ENCODE measurements at places on chromosomes 5 and 9.

DNA sequence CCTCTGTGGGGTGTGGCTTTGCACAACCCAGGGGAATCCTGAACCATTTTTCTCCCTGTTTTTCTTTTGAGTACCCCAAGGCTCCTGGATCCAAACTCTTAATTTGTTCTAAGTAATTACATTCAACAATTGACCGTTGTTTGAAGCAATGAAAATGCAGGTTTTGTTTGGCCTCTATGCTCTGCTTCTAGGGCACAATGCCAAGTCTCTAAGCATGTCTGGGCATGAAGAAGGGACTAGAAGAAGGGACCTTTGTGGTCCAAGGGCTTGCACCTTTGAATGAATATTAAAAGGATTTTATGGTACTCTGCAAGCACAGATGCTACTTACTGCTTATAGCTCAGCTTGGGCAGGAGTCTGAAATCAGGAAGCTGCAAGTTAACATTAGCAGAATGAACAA, 6.6 kb upstream of the ENC1 start:
- DNase-seq, result no peak

GRCh38 chr5:76469656-76470290, 66.7 kb downstream of the IQGAP2 start:
- DNase-seq, result no peak

DNA sequence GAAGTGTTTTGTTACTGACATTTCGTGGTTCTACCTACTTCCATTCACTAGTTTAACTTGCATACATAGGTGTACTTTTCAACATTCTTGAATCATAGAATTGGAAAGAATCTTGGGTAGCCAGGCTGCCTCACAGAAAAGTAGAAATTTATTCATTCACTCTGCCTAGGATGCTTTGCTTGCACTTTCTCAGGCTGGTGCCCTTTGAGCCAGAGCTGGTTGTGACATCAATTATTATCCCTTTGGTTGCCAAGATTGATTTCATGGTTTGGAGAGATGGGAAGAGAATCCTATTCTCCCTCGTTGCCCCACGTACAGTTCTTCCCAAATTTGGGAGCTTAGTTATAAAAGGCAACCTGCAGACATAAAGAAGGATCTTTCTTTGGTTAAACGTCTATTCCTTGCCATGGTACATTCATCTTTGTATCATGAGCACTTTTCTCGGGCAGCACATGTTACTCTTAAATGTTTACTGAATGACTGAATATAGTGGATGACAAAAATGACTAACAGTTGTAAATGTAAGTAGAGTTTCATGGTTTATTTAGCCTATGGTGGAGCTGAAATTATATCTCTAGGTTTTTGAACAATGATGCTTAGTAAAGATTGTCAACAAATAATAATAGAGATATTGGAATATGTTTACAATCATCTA, 195.5 kb downstream of the COMMD10 start:
- no peak for DNase-seq

DNA sequence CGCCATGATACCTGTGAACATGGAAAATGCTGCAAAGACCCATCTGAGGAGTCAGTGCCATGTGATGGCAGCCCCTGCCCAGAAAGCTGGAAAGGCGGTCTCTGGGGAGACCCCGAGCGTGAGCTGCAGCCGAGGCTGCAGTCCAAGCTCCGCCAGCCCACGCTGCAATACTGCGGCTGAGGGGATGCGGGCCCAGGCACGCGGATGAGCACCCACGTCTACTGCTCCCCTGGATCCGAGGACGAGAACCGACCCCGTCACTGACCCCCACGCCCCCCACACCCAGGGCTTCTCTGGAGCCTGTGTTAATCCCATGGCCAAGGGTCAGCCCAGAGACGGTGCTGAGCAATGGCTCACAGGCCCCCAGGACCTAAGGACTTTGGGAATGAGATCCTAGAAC, 32.4 kb downstream of the SLC12A7 start:
- no peak for DNase-seq

GRCh38 chr9:115198001-115198400, 80.0 kb upstream of the TNC start:
- DNase-seq, result no peak

DNA sequence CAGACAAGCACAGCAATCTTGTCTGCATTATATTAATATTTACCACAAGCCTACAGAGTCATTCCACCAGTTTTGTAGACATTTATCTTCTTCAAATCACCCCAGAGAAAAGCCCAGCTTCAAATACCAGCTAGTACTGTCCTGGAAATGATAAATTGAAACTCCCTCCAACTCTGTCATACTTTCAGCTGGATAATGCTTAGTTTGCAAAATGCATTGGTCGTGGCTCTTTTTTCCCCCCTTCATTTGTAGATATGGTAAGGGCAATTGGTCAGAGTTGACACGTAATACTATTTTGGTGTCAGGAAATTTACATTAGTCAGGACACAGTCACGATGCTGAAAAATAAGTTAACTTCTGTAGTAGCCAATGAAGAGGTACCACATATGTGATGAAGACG, 21.2 kb downstream of the HMHB1 start:
- no peak for DNase-seq

- DNase-seq, result no peak
Observed at GRCh38 chr5:169649486-169649885, 12.4 kb downstream of the DOCK2 start.

DNA sequence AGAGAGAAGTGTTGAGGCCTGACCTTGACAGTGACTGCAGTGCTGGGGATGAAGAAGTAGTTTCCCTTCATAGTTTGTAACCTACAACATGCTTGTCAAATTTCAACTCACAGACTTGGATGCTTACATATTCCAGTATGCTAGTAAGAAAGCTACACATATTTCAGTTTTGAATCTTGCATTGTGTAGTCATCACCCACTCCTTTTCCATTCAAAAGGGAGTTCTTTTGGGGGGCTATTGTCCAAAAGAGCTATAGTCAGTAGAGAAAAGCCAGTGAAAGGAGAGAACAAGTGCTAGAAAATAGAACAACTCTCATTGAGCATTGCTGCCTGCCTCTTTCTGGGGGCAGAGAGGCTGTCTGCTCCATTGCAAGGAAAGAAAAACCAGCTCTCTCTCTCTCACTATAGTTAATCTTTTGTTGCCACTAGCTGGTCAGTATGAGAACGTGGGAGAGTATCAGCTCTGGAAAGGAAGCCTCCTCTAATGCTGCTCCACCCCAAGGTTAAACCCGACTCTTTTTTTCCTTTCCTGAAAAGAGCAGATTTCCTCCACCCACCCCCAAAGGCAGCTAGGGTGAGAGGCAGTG, 7.3 kb downstream of the ASTN2 start:
- no peak for DNase-seq

DNA sequence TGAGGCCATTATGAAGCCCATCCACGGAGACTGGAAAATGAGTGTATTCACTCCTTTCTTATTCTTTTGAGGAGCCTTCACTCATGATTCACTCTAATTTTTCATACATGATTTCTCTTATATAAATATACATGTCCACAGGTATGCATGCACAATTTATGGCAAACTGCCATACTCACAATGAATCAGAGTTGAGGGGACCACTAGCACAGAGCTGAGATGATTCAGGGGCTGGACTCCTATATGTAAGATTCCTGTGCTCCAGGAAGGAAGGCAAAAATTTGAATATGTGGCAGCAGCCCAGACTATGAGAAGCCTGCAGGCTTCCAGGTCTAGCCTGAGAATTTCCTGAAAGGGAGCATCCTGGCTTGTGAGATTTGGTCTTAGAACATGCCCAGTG, 484.6 kb downstream of the PRELID2 start:
- no peak for DNase-seq

DNA sequence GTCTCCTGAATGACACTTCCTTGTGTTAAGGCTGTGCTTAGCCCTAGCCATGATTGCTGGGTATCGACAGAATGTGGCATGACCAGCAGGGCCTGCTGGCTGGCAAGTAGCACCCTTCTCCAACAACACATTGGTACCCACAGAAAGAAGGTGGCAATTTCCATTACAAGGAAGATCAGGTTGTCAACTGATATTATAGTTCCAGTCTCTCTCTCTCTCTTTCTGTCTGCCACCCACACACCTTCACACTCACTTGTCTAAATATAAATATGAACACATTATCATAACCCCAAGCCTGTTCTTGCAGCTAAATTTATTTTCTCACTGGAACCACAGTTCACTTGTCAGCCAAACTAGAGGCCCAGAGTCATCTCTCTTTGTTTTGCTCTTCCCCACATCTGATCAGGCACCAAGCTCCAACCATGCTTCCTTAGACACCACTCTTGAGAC, 408.1 kb upstream of the PIK3R1 start:
- DNase-seq, result no peak

GRCh38 chr5:53276825-53277224, 167.3 kb upstream of the MOCS2 start:
- DNase-seq, result no peak

GRCh38 chr9:96484521-96484931, 34.6 kb downstream of the HABP4 start:
- no peak for DNase-seq

GRCh38 chr9:75132244-75132643, 43.9 kb downstream of the OSTF1 start:
- DNase-seq, result no peak

GRCh38 chr5:173735184-173735583, 118.7 kb upstream of the BOD1 start:
- no peak for DNase-seq

- no peak for DNase-seq
Observed at GRCh38 chr5:81234299-81234698, 1.2 kb downstream of the CKMT2 start.

GRCh38 chr5:36363101-36363500, 61.4 kb upstream of the RANBP3L start:
- no peak for DNase-seq

DNA sequence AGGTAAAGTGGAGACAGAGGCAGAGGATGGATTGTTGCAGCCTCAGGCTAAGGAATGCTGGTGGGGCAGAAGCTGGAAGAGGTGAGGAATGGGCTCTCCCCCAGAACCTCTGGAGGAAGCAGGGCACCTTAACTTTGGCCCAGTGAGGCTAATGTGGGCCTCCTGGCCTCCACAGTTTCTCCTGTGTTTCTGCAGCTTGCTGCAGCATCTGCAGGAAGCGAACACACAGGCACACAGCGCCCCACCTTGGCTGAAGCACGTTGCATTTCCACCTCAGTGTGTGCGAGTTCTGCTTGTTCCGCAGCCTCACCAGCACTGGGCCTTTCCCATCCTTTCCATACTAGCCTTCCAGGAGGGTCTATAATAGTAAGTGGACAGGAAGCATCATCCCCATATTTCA, 27.2 kb upstream of the ASS1 start:
- DNase-seq, result no peak

DNA sequence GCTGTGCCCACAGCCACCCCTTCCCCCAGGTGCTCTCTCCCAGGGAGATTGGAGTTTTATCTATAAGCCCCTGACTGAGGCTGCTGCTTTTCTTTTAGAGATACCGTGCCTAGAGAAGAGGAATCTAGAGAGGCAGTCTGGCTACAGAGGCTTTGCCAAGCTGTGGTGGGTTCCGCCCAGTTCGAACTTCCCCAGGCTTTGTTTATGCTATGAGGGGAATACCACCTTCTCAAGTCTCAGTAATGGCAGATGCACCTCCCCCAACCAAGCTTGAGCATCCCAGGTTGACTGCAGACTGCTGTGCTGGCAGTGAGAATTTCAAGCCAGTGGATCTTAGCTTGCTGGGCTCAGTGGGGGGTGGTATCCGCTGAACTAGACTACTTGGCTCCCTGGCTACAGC, 157.4 kb downstream of the CAAP1 start:
- no peak for DNase-seq

DNA sequence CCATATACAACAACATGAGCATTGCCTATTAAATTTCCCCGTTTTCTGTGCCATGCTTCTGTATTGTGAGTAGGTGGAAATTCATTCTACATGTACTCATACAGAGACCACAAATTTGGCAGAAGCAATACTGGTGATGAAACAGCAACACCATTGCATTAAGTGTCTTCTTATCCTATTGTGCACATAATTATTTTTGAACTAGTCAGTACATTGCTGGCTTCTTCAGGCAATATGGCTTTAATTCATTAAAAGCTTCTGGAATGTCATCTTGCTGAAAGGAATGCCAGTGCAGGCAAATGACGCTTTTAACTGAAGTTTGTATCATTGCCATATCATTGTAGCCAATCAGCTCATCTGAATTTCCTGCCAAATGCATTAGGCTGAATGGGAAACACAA, 82.6 kb downstream of the KIAA1958 start:
- no peak for DNase-seq

- no peak for DNase-seq
Observed at GRCh38 chr5:55347786-55348185, 40.0 kb downstream of the MTREX start.

- no peak for DNase-seq
Observed at GRCh38 chr5:135453613-135454012, 1.5 kb upstream of the TIFAB start.

GRCh38 chr9:130237076-130237475, 28.5 kb upstream of the HMCN2 start:
- DNase-seq, result no peak

GRCh38 chr5:58944221-58944620, 361.3 kb downstream of the RAB3C start:
- DNase-seq, result no peak

- DNase-seq, result no peak
Observed at GRCh38 chr5:150862070-150862469, 15.7 kb downstream of the IRGM start.

- DNase-seq, result no peak
Observed at GRCh38 chr9:124140941-124141568, 116.7 kb upstream of the NEK6 start.

GRCh38 chr9:88826771-88827181, 164.5 kb upstream of the S1PR3 start:
- DNase-seq, result no peak

- DNase-seq, result no peak
Observed at GRCh38 chr5:124504081-124504916, 242.1 kb downstream of the ZNF608 start.

- no peak for DNase-seq
Observed at GRCh38 chr5:177131019-177131320, 2.6 kb upstream of the NSD1 start.

DNA sequence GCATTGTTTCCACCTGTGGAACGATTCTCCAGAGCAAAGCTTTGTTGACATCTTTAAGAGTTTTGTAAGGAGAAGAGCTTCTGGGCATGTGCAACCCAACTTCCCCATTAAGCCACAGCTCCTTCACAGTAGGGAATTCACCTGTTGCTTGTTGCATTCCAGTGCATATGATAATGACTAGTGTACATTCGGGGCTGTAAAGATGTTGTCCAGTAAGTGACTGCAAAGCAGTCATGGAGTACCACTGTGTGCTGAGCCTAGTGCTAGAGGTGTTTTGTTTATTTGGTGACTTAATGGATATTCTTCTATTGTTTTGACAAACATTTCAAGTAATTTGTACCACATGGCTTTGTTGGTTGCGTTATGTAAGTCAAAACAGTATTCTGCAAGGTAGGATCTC, 12.8 kb downstream of the UGCG start:
- DNase-seq, result no peak

DNA sequence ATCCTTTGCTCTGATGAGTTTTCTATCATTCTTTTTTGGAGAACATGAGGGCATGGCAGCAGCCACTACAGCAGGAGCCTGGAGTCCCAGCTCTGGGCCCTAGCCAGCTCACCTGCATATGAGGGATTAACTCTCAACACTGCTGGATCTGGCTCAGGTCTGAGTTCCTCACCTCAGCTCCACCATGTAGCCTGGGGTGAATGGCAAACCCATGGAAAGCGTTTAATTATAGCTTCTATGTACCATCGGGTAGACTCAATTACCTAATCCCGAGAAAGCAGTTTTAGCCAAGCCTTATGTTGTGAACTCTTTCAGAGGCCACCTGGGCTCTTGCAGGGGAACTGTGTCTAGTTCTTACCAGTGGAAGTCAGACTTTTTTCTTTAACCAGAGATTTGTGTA, 3.9 kb upstream of the S100Z start:
- DNase-seq, result no peak

Data from stimulated activated CD8-positive, alpha-beta memory T cell treated with anti-CD3 and anti-CD28 coated beads, Interleukin-15, amount 100 ng/mL, for 1 hour (primary cell).